Activated naive CD4-positive, alpha-beta T cell (primary cell): ENCODE measurements at places on chromosomes 5 and 9.

GRCh38 chr5:97751540-97751939, 568.5 kb upstream of the RIOK2 start:
- no peak for DNase-seq

GRCh38 chr9:110815361-110815760, 146.8 kb downstream of the MUSK start:
- DNase-seq: no peak

DNA sequence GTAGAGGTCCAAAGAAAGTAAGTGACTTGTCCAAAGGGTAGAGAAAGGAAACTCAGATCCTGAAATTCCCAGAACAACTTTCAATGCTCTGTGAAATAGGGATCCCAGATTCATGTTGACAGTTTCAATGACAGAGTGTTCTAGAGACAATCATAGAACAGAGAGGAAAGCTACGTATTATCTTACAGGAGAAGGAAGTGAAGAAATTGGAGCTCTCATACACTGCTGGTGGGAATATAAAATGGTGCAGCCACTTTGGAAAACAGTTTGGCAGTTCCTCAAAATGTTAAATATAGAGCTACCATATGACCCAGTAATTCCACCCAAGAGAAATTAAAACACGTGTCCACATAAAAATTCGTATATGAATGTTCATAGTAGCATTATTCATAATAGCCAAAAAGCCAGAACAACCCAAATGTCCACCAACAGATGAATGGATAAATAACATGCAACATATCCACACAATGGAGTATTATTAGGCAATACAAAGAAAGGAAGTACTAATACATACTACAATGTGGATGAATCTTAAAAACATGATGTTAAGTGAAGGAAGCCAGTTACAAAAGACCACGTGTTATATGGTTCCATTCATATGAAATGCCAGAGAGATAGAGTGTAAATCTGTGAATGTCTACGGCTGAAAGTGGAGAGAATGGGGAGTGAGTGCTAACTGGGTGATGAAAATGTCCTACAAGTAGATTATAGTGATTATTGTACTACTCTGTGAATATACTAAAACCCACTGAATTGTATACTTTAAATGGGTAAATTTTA, 197.1 kb downstream of the NTRK2 start:
- no peak for DNase-seq

DNA sequence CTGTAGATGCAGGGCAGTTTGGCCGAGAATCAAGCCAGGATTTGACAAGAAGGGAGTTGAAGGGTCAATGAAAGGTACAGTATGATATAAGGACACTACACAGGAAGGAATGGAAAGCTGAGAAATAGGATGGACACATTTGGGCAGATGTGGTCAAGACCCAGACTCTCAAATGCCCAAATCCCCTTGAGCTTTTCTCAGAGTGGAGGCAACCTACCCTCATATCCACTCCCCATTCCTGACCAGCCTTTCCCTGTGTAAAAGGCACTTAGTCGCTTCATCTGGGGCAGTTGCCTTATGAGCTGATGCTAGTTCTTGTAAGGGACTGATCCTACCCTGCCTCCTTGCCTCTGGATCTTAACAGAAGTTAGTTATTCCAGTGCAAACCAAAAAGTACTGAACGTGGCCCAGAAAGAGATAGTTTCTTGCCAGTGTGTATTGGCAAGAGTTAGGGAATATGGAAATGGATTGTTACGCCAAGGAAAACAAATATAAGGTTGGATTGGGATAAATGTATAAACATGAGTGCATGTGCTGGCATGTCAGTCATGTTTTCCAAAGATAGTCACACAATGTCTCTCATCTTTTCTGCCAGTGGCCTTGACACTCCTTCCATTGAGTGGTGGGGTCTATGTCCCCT, 4.1 kb upstream of the MCCC2 start:
- no peak for DNase-seq

- DNase-seq: no peak
Observed at GRCh38 chr5:135211791-135212190, 177.8 kb upstream of the PITX1 start.

DNA sequence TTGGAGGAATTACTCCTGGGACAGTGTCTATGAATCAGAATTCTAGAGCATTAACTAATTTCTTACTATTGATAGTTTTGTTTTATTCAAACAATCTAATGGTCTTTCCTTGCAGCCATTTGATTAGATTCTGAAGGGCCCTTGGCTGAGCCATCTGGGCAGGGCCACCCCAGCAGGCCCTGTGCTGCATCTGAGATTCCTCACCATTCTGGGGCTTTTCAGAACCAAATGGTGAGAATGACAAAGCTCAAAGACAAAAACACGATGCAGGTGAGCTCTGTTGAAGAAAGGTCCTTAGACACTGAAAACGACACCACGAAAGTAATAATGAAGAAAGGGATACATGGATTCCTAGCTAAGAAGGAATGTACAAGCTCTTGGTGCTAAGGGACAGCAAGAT, 321.0 kb upstream of the IRX4 start:
- DNase-seq: no peak

- DNase-seq: no peak
Observed at GRCh38 chr5:102807878-102808502, 52.9 kb downstream of the PAM start.

DNA sequence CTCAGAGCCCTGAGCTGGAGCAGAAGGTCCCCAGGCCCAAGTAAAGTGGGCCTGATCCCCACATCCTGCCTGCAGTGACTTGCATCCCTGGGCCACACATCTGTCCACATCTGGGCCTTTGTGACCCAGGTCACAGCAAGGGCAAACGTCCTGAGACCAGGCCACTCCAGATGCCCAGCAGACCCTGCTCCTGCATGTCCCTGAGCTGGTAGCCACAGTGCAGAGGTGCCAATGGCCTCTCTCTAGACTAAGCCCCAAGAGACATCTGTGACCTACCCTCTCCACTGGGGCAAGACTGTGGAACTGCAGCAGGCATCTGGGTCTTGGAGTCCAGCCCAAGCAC, 2.5 kb downstream of the FLT4 start:
- no peak for DNase-seq

DNA sequence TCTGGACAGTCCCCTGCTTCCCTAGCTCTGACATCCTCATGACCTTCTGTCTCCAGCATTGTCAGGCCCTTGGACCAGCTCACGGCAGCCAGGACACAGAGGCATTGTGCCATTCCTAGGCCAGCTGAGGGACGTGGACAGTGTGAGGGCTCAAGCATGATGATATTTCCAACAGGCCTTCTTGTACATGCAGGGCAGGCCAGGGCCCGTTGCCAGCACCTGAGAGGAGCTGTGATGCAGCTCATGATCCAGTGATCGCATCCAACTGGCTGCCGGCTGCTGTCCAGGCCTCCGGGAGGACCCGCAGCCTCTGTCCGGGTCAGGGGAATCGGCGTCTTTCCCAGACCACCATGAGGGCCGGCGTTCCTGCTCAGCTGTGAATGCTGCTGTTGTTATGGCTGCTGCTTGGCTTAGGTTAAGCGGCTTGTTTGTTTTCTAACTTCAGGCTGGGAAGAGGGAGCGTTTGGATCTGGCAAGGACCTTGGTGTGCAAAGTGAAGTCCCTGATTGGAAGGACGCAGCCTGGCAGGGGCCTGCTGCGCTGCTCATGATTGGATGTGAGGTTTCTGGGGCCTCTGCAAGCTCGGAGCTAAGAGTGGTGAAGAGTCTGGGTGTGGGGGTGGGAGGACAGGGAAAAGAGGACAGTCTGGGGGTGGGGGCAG, 53.8 kb downstream of the PDZD2 start:
- DNase-seq: no peak

GRCh38 chr5:16931334-16932110, 4.6 kb downstream of the MYO10 start:
- DNase-seq: no peak

DNA sequence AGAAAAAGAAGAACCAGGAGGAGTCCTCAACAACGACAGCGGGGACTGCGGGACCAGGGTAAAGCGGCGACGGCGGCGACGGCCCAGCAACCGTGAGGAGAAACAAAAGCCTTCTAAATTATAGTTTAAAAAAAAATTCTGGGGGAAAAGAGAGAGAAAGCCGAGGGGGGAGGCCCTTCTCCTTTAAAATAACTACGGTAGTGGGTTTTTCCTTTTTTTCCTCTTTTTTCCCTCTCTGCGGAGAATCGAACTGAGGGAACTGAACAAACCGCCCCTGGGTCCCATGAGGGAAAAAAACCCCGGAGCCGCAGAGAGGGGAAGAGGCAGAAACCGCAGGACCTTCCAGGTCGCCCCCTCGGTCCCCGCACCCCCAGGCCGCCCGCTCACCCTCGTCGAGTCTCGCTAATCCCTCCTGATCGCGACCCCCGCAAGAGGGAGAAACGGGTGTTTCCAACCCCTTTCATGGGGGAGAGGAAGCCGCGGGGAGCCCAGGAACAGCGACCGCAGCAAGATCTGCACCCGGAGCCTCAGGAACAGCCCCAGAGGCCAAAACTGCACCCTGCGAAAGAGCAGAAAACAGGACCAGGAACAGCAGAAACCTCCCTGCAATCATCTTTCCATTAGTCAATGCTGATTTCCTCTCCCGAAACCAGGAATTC, 453 bp downstream of the CPEB4 start:
- no peak for DNase-seq

- DNase-seq: no peak
Observed at GRCh38 chr9:81871695-81872094, 56.5 kb upstream of the SPATA31D4 start.

GRCh38 chr5:168552146-168552545, 23.0 kb downstream of the FBLL1 start:
- no peak for DNase-seq

DNA sequence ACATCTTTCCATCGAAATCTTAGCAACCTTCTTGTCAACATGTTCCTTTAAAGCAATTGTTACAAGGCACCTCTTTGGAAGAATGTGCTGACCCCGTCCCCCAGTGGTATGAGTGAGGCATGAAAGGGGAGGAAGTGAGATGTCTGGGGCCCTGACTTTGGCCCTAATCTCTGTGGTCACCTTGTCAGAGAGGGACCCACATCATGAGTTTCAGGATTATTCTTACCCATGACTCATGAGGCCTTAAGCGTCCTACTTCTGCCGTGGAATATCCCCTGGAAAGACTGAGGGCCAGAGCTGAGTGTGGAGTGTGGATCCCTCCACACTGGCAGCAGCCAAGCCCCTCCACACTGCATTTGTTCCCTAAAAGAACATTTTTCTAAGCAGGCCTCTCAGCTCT, 81.2 kb downstream of the FSTL4 start:
- no peak for DNase-seq

DNA sequence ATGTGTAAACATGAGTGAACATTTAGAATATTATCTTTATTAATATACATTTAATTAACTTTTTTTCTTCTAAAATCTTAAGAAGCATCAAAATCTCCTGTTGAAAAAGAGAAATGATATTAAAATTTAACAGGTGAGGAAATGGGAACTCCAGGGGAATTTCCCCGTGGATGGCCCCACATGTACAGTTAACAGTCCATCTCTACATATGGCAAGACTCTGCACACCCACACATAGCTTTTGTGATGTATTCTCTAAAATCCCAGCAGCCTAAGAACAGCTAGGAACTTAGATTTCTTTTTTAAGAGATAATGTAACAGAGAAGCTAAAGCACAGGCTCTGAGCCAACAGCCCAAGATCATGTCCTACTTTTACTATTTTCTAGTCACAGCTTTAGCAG, 556.3 kb upstream of the RGMB start:
- DNase-seq: no peak

- DNase-seq: no peak
Observed at GRCh38 chr5:111935835-111936234, 178.8 kb upstream of the NREP start.

DNA sequence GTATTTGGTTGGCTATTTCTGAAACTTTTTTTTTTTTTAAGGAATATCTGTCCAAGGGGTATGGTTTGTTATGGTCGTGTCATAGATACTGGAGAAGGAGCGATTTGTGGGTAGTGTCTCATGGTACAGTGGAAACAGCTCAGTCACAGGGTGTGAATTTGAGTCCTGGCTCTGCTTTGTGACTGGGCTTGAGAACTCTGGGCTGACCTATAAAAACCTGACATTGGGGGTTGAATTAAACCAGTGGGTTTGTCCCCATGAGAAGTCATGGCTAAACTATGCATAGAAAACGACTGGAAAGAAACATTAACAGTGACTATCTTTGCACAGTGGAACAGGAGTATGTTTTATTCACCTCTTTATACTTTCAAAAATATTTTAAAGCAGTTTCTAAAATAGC, 54.7 kb downstream of the MACROH2A1 start:
- DNase-seq: no peak

- DNase-seq: no peak
Observed at GRCh38 chr5:142939884-142940283, 169.7 kb downstream of the ARHGAP26 start.

GRCh38 chr9:89138463-89139390, 39.9 kb downstream of the SHC3 start:
- no peak for DNase-seq

DNA sequence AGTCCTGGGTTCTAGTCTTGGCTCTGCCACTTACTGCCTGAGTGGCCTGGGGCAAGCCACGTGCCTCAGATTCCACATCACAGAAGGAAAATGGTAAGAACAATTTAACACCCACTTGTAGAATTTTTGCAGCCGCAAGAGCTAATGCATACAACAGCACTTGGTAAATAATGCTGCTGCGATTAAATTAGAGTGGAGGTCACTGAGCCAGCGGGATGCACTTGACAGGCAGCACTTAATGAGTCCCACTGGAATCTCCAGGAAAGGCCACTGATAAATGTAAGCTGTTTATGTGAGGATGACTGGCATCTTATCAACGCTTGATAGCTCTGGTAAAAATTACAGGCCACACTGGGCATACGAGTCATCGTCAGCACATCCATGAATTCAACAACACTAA, 59.4 kb upstream of the UBTD2 start:
- no peak for DNase-seq

- no peak for DNase-seq
Observed at GRCh38 chr9:3848445-3849114, 322.8 kb upstream of the RFX3 start.

- DNase-seq: no peak
Observed at GRCh38 chr5:74903165-74903787, 37.1 kb upstream of the FAM169A start.

DNA sequence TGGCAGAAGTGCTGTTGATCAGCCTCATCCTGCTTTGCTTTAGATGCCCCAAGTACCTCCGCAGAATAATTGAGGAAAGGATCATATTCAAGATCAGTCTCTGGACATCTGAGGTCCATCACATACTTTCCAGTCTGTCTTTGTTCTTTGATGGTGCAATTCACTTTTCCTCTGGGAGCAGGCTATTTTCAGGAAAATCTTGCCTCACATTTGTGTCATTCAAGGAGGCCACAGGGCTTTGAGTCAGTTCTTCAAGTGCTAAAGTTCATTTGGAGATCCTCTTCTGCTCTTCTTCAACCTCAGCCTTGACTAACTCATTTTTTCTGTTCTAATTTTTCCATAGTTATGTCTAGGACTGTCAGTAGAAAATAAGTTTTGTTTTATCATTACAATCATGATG, 18.6 kb downstream of the EQTN start:
- no peak for DNase-seq

GRCh38 chr9:108258640-108259039, 597.1 kb downstream of the ACTL7B start:
- DNase-seq: no peak

- DNase-seq: no peak
Observed at GRCh38 chr5:87195104-87195591, 72.5 kb upstream of the RASA1 start.

- DNase-seq: no peak
Observed at GRCh38 chr5:5738797-5739489, 316.5 kb downstream of the ICE1 start.

GRCh38 chr5:32598997-32599549, 13.7 kb downstream of the SUB1 start:
- no peak for DNase-seq
